ENCODE measurements at places on chromosomes 12 and 14. TPM values are rescaled to one million over a fixed set of nuclear protein-coding genes. Genes with fewer than 3 reads are reported as not detected.

The FGF6 gene
- not detected for total RNA-seq

The MYF5 gene
- total RNA-seq: not detected

The TAS2R9 gene
- total RNA-seq: not detected

The IL26 gene
- total RNA-seq: 0.88 TPM

The MFAP5 gene
- total RNA-seq: not detected
